ENCODE measurements at places on chromosomes 2 and 18.

GRCh38 chr2:169393068-169393590 is 30.8 kb upstream of the LRP2 start:
- DNase-seq = no peak

DNA sequence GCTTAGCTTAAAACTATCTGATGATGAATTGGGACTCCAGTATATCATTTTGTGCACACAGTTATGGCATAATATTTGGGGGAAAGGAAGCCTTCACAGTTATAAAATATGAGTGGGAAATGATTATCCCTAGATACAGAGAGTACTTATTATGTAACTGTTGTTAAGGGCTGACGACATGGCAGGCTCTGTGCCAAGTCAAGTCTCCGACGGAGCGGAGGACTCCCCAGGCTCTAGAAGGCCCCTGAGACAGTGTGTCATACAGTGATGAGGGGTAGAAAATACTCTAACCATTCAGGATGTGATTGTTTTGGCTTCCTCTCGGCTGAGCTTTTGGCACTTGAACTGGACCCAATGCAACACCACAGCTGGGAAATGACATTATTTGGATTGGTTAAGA is 211.8 kb downstream of the SLC8A1 start:
- no peak for DNase-seq

GRCh38 chr2:235043762-235044500 is 92.1 kb downstream of the SH3BP4 start:
- DNase-seq = no peak

GRCh38 chr18:23567671-23568070 is 18.6 kb downstream of the NPC1 start:
- no peak for DNase-seq

GRCh38 chr2:200338692-200339091 is 32.2 kb downstream of the SPATS2L start:
- no peak for DNase-seq

GRCh38 chr2:55073000-55073983 is 23.0 kb upstream of the RTN4 start:
- no peak for DNase-seq

- no peak for DNase-seq
Observed at GRCh38 chr2:120125195-120125594, 98.0 kb downstream of the TMEM185B start.

DNA sequence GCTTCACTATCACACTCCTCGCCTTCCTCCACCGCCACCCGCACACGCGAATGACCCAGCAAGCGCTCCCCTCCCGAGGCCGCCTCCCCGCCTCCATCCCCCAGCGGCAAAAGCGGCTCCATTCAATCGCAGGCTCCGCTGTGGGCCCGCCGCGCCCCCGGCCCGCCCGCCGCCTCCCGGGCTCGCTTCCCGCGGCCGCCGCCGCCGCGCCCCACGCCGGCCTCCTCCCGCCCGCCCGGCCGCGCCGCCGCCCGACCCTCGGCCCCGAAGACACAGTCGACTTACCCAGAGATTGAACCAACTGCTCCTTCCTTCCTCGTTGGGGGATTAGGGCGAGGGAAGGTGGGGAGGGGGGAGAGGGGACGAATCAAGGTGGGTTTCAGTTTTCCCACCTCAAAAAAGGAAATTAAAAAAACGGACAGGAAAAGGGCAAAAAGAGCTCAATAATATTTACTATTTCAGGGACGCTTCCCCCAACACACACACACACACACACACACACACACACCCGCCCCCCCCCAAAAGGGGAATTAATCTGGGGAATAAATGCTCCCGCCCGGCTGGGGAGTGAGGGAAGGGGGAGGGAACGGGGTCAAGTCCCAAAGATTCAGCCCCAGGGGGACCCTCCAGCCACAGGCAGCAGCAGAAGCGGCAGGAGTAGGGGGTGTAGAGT is 743 bp downstream of the XPO1 start:
- DNase-seq = no peak

- no peak for DNase-seq
Observed at GRCh38 chr2:152566728-152567069, 150.6 kb downstream of the PRPF40A start.

DNA sequence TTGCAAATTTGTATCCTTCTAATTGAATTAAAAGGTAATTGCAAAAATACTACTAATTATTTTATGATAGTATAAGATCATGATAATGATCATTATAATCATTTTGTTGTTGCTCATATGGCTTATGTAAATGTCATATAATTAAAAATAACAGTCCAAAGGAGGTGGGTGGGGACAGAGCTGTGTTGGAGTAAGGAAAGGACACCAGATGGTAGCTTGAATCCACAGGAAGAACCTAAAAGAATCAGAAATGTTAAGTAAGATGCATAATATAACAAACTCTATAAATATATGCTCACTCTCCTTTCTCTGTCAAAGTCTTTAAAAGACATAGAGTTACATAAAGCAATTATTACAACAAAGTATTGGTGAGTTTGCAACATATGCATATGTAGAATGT is 650.7 kb upstream of the HS6ST1 start:
- DNase-seq = no peak

DNA sequence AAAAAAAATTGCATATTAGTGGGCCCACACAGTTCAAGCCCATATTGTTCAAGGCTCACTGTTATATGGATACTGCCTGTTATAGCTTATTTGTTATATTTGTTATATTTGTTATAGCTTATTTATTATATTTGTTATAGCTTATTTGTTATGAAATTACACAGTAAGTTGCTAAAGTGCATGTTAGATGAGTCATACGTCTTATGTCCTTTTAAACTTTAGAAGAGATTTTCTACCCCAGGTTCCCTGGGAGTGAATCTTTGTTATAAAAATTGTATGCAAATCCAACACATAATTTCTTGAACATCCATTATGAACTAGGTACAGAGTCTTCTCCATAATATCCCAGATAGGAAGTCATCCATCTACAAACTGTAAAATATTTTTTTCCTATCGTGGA is 22.1 kb downstream of the HTR2B start:
- no peak for DNase-seq

DNA sequence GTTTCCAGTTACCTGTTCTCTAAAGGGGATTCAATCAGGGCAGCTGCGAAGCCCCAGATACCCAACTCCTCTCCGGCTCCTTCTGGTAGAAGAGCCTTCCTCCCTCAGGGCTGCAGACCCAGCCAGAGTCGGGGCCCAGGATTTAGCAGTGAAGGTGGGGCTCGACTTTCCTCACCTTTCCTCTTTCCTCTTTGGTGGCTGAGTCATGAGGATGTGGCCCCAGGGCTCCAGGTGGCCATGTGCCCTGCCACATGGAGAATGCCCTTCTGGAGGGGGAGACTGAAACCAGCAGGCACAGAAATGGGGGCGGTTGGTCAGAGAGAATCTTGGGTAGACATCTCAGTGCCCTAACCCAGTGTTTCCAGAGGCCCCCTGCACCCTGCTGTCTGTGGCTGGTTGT is 402.6 kb downstream of the NBAS start:
- no peak for DNase-seq

DNA sequence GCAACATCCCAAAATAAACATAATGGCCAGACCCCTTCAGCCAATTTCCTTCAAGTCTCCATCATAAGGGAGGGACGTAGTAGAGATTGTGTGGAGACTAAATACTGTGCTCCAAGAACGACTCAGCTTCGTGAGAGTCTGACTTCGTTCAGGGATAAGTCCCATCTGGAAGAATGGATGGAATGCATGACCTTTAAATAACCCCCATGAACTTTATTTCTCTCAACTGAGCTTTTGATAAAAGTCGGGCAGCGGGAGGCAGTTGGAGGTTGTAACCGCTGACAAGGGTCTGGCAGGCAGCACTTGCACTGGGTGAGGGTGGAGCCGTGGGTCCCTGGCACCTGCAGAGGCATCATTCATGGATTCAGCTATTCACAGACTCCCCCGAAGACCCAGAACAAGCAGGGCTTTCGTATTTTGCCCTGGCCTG is 115.9 kb downstream of the ZFP36L2 start:
- DNase-seq = no peak

GRCh38 chr2:96832408-96832753 is 11.4 kb downstream of the ANKRD23 start:
- no peak for DNase-seq

GRCh38 chr2:170224692-170225294 is 46.8 kb downstream of the MYO3B start:
- DNase-seq = no peak

DNA sequence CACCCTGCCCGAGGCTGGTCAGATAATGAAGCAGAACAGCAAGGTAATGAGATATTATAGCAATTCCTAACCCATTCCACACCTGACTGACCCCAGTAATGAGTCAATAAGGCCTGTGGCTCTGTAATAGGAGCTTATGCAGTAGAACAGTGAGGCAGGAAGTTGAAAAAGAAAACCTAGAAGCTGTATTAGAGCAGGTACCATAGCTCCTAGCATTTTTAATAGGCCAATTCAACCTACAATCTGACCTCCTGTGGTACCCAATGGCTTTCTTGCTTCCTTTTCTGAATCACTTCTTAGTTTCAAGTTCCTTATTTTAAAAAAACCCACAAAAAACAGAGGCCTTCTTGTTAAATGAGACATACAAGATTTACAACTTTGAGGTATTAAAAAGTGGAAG is 43.6 kb upstream of the MAP2 start:
- DNase-seq = no peak

DNA sequence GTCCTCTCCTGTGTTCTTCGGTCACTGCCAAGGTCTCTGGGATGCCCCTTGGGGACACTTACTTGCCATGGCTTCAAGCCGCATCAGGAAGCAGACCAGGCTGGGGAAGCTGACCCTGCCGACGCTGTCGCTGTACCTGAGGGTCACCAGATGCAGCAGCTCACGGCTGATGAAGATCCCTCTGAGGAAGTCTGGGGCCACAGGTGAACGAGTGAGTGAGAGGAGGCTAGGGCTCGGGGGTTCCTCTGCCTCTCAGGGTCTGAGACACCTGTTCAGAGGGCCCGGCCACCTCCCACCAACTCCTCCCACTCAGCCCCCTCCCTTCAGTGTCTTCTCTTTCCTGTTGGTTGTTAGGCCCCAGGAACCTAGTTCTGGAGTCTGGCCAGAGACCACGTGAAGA is 74.9 kb downstream of the CAPN13 start:
- DNase-seq = no peak

- no peak for DNase-seq
Observed at GRCh38 chr2:224893848-224894247, 148.4 kb downstream of the DOCK10 start.

DNA sequence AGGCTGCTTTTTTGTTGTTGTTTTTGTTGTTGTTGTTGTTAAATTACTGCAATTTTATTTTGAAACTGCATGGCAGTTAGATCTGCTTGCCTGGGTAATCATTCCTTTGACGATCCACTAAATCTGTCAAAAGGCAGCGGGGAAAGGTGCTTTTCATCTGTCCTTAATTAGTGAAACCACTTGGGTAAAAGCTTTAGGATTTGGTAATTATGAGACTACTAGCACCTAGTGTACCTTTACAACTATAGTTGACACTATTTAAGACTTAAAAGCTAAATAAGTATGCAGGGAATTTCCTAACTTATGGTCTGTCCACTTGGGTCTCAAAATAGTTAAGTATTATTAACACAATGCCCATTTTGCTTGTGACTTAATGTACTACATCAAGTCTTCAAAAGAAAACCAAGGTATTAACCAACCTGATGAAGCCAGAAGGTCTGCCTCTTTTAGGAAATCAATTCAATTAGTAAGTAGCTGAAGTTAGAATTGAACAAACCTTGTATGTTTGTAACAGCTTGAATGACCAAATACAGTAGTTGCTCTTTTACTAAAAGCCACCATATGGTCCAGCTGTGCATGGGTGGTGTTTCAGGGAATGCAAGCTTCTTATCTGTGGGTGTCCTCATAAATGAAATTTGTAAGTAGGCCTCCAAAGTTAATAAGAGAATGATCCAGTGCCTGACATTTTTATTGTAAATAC is 44.8 kb downstream of the NAB1 start:
- DNase-seq = no peak

DNA sequence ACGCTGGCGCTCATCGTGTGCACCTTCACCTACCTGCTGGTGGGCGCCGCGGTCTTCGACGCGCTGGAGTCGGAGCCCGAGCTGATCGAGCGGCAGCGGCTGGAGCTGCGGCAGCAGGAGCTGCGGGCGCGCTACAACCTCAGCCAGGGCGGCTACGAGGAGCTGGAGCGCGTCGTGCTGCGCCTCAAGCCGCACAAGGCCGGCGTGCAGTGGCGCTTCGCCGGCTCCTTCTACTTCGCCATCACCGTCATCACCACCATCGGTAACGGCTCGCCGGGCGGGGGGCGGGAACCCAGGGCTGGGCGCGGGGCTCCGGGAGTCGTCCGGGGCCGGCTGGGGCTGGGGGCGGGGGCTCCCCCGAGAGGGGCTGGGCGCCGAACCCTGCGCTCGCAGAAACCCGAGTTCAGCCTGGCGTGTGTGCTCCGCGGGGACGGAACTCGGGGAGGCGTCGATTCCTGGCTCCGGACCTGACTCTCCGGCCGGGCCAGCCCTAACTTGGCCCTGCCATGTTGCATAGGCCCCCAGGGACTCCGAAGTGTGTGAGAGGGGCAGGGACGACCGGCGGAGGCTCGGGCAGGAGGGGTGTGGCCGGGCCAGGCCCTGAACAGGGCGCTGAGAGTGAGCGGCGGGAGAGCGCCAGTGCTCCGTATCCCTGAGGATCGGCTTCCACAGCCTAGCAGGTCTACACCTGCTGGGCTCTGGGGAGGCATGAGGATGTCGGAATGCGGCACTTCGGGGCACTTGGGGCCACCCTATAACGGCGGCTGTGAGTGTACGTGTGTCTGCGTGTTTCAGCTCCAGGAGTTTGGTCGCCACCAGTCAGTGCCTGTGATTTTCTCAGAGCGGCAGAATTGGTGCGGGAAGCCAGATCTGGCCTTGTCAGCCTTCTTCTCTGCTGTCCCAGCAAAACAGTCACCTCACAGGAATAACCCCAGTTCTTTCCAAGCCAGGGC is 651 bp downstream of the KCNK3 start:
- DNase-seq = peak; percentile 18

- DNase-seq = no peak
Observed at GRCh38 chr18:68676913-68677312, 38.0 kb downstream of the TMX3 start.

DNA sequence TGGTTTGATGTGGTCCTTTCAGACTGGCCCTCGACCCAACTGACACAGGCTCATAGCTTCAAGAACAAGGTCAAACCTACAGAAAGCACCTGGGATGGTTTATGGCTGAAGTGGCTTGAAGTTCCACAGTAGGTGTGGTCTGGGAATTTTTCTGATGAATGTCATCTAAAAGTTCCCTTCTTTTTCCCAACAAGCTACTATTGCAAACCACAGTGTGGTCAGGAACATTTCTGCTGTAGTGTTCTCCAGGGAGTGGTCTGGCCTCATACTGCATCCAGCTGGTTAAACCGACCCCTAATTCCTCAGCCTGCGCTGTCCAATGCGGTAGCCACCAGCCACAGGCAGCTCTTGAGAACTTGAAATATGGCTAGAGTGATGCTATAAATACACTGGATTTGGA is 92.7 kb downstream of the FAM124B start:
- DNase-seq = no peak

DNA sequence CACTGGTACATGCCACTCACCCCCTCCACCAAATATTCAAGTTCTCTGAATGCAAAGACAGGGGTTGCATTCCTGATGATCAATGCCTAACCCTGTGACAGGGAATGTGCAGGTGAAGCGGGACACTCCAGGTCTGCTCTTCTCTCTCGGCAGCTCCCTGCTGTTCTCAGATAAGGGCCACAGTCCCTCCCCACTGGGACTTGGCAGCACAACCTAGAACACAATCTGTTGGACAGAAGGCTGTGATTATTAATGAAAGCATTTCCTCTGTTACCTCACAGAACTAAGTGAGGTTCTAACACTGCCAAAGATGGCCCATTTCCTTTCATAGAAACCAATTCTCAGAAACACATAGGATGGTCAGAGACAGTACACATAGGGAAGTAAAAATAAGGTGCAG is 42.7 kb downstream of the VSNL1 start:
- no peak for DNase-seq

GRCh38 chr2:49715597-49715996 is 561.3 kb upstream of the FSHR start:
- DNase-seq = no peak

Data from NCI-H1417 treated with DMSO at 0.1 percent for 48 hours (cell line).